HS-27A (cell line): ENCODE measurements at places on chromosomes 4 and X.

GRCh38 chrX:11445540-11445939 lies 152.3 kb downstream of the AMELX start:
- DNase-seq: no peak

- DNase-seq: no peak
These were observed 60.5 kb downstream of the SEC24D start for GRCh38 chr4:118775405-118775804.

DNA sequence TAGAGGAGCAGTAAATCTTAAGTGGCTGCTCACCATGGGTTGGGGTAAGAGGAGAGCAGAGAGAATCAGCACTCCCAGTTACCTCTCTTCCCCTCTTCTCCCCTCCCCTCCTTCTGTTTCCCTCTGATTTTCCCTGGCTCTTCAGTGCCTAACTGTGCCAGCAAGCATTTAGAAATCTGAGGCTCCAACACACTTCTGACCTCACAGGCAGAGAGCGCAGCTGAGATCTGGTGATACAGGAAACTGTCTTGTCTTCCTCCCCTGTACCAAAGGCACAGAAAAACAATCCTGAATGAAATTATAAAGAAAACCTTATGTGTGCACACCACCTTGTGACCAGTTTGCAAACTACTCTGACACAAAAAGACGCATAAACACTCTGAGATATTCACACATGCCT lies 82.4 kb upstream of the SMIM10 start:
- no peak for DNase-seq

DNA sequence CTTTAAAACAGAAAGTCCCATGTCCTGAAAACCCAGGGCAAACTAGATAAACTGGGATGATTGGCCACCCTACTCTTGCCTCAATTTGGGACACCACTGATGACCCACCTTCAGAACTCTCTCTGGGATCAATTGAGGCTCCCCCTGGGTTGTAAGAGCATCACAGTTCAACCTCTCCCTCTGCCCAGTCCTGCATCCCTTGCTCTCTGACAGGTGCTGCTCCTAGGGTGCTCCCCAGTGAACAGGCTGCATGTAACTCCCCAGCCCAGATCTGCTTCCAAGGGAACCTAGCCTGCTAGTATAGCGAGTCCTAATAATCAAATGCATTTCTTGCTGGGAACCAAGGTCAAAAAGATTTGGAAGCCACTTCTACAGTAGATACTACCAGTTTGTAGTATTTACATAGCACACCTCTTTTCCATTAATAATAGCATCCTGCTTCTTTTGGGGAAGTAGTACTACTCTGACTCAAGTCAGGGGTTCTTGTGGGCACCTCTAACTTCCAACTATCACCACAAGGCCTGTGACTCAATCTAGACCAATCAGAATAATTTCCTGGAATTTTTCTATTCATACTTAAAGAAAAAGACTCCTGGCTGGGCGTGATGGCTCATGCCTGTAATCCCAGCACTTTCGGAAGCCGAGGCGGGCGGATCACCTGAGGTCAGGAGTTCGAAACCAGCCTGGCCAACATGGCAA lies 42.1 kb upstream of the SPINK2 start:
- no peak for DNase-seq

- no peak for DNase-seq
These were observed 3.6 kb downstream of the OTUD4 start for GRCh38 chr4:145176641-145177432.
